ENCODE measurements at places on chromosomes 7 and 10.

GRCh38 chr7:32255036-32255435 is 184.8 kb upstream of the PDE1C start:
- DNase-seq, result no peak

DNA sequence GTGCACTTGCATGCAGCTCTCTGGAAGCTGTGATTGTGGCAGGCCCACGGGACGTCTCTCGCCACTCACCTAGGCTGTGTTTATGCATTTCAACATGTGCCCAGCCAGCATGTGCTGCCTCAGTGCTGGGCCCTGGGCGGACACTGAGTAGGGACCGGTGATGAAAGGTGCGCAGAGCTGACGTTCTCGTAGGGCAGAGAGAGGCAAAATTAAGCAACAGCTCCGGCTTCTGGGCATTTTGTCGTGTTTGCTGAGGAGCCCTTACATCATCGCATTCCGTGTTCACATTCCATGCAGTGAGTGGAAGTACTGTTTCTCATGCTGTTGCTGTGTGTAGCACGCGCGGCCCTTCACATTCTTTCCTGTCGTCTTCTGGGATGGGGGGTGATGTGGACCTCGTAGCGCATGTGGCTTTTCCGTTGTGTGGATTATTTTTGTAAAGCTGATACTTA is 50.5 kb downstream of the PRF1 start:
- DNase-seq, result no peak

GRCh38 chr10:31099664-31100063 is 68.0 kb upstream of the ZNF438 start:
- DNase-seq, result no peak

DNA sequence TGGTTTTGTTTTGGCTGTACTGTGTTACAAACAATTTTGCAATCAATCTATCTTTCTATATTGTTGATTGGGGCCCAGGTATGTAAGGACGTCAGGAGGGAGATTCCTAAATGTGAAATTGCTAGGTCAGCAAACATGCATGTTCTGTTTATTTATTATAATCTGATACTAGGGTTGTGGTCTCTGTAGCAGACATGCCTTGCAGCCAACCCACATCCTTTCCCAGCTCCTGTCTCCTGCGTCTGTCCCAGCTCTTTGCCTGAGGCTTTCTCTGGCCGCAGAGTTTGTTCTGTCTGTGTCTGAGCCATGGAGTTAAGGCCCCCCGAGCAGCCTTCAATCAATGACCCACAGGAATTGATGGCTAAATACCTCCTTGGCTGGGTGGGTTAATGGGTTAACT is 124.0 kb upstream of the ZEB1 start:
- no peak for DNase-seq

- DNase-seq, result no peak
Observed at GRCh38 chr7:125747966-125748365, 818.3 kb upstream of the POT1 start.

- no peak for DNase-seq
Observed at GRCh38 chr7:63521-64021, 128.8 kb upstream of the FAM20C start.

DNA sequence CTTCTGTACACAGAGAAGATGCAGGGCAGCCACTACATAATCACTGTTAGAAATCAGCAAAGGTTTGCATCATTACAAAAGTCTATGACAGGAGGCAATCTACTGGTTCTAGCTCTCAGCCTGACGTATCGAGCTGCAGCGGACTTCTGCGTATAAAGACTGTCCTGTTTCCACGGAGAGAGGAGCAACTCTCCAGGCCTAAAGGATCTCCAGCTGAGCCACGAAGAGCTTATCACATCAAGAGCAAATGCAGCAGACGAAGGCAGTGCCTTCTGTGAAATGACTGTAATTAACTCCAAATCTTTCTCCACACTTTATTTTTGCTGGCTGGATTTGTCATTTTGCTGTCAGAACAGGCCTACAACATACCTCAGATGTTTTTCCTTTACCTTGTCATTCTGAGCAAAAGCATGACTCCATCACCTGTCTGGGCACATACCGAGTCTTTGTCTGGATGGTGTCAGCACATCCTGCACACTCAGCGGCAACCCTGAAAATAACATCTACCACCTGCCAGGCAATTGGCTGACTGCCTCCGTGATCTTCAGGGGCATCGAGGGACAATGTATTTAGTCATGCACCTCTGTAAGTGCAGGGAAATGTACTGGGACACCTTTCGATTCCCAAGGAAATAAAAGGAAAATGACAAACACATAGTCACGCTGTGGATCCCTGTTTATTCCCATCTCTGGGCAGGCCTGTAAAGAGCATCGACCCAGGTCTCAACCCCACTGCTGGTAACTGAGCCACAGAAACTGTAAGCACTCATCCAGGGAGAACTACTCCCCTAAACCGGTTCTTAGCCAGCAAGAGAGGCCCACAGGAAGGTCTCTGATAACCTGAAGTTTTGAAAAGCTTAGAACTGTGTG is 26.3 kb upstream of the SH3PXD2A start:
- no peak for DNase-seq

DNA sequence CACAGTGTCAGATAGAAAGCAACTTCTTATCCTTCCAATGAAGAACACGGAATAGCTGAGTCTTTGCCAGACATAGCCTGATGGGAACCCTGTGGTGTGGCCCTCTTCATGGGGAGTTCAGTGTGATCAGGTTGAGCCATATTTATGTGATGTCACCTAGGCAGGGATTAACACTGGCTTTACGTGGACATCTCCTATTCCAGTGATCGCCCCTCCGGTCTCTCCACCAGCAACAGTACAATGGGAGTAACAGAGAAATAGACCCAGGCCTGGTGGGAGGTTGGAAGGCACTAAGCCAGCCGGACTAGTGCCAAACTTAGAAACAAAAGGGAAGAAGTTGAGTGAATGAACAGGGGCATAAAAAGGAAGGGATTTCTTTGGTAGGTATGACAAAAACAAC is 358.1 kb downstream of the PRPF18 start:
- DNase-seq, result no peak

- no peak for DNase-seq
Observed at GRCh38 chr10:58691528-58691927, 178.9 kb downstream of the BICC1 start.

DNA sequence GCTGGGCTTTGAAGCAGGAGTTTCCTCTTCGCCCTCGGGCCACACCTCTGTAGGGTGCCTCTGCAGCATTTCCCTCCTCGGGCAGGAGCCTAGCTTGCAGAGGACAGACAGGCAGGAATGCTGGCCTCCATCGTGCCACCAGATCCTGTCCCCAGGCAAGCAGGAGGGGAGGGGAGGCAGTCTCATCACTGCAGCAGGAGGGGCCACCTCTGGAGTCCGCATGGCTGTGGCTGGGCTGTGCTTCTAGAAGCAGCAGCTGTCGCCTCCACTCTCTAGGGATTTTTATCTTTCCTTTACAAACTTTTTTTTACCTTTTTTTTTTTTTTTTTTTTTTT is 181.4 kb downstream of the CUX1 start:
- no peak for DNase-seq

- DNase-seq, result no peak
Observed at GRCh38 chr10:102775935-102776669, 32.4 kb downstream of the WBP1L start.

- no peak for DNase-seq
Observed at GRCh38 chr10:90162271-90162853, 461.0 kb downstream of the KIF20B start.

DNA sequence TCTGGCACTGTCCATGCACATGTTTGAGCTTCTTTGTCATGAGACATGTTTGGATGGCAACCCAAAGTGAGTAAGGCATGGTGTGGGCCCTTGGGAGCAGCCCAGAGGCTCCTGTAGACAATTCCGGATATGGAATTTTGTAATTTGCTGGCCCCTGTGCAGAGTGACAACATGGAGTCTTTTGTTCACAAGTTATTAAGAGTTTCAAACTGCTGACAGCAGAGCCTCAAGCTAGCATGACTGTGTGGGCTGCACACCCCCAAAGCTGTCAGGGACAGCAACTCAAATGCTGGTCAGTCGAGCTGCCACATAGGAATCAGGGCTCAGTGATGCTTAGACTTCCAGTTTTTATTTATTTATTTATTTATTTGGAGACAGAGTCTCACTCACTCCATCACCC is 7.0 kb upstream of the MYL7 start:
- no peak for DNase-seq

DNA sequence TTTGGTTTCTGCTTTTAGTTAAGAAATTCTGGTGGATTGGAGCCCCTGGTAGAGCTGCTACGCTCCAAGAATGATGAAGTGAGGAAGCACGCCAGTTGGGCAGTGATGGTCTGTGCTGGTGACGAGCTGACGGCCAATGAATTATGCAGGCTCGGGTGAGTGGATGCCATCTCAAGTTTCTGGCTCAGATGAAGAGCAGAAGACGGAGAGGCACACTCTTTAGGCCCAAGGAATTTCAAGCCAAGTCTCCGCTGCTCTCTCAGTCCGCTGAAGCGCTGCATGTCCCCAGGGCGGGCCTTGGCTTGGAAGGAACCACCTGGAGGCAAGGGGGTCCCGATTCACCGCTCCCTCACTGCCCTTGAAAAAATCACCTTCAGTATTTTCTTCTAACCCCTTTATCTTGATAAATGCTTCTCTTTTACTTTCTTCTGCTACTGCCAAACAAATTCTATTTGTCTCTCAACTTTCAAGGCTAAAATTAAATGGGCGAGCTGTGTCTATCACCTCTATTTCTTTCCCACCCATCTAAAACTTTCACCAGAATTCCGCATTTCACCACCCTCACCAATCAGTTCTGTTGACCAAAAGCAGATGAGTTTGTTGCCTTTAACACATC is 74.2 kb downstream of the ARMC3 start:
- no peak for DNase-seq

DNA sequence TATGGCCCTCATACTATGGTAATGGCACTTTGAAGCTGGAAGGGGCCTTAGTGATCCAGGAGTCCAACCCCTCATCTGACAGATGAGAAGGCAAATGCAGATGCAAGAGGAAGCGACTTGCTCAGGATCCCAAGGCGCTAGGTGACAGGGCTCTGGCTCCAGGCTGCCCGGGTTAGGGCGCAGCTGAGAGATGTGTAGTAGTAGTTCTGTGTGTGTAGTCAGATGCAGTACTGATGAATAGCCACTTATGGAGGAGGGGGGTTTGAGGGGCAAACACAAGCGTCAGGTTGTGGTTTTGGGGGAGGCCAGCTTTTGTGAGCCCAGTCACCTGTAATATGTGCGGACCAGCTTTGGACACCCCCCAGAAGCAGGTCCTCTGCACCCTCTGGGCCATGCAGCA is 4.8 kb downstream of the ADRA2A start:
- DNase-seq, result no peak

GRCh38 chr10:6195376-6195775 is 7.4 kb upstream of the PFKFB3 start:
- no peak for DNase-seq

GRCh38 chr10:31018962-31019361 is 12.7 kb downstream of the ZNF438 start:
- DNase-seq, result no peak

DNA sequence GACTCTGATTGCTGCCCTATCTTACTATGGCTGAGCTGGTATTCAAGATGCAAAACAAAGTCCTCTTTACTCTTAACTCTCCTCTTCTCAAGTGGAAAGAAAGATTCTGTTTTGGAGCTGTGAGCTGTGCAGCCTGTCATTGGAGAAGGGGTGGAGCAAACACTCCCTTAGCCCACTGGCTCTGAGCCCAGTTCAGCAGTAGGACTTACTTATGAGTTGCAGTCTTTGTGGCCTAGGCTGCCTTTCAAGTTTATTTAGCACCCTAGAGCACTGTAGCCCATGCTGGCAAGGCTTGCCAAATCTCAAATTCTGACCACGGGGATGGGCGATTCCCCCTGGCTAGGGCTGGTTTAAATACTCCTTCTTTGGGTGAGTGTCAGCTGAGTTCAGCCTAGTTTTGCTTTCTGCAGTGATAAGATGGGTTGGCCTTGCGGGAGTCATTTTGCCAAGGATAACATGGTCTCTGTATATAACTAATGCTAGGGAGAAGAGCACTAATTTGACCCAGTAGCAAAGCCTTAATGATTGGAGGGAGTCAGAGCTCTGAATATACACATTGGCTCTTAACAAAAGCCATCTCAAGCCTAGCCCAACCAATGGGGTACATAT is 110.2 kb downstream of the MYO3A start:
- no peak for DNase-seq

Data from T-helper 22 cell (primary cell).